ENCODE measurements at places on chromosomes 1 and 21.

DNA sequence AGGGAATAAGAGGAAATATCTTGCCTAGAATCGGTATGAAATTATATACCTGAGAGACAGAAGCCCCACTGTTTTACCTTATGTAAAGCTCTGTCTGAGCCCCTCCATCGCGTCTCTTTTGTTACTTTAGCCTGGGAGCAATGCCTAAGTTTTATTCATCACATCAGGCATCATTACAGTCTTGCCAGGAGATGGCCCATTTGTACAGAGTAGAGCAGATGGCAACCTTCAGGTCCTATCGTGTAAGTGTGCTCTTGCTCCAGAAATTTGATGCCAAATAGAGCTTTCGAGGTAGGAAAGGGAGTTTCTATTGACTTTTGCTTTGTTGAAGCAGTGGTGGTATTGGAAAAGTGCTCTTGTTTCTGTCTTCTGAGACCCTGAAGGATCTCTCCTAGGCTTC is 24.9 kb downstream of the CFAP126 start:
- DNase-seq = no peak

- DNase-seq = no peak
Measured at GRCh38 chr1:204692841-204693356, 7.4 kb upstream of the LRRN2 start.

DNA sequence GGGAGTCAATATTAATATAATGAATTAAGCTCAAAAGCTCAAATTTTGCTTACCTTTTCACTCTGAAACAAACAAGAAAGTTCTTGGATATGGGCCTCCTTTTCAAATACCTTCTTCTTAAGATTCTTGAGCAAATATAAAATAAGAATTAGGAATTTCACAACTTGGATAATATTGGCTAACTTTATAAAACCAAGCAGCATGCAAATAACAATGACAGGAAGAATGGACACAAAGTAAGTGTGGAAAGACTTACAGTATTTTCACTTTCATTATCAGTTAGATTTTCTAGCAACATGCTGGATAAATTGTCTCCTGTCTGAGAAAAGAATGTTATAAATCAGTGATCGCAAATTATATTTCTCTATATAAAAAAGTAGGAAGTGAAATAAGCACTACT is 13.2 kb downstream of the ODF2L start:
- DNase-seq = no peak

DNA sequence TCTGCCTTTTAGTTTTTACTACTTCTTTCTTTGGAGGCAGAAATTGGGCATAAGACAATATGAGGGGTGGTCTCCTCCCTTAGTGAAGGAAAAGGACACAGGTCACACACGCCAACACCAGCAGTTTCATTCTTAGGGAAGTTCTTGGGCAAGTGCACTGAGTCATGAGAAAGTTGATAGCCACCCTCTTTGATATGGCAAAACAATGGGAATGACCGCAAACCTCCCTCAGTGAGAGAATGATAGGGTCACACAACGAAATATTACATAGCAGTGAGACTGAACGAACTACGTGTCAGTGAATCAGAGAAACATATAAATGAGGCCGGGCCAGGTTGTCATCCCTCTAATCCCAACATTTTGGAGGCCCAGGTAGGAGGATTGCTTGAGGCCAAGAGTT is 20.0 kb downstream of the IL6R start:
- DNase-seq = no peak

Data from nucleus accumbens (tissue), 56 donors.